ENCODE measurements at places on chromosomes 3 and 15.

- DNase-seq: no peak
Observed at GRCh38 chr3:55486101-55486856, 827 bp downstream of the WNT5A start.

GRCh38 chr3:58867621-58868020 is 182.2 kb downstream of the CFAP20DC start:
- DNase-seq: no peak

DNA sequence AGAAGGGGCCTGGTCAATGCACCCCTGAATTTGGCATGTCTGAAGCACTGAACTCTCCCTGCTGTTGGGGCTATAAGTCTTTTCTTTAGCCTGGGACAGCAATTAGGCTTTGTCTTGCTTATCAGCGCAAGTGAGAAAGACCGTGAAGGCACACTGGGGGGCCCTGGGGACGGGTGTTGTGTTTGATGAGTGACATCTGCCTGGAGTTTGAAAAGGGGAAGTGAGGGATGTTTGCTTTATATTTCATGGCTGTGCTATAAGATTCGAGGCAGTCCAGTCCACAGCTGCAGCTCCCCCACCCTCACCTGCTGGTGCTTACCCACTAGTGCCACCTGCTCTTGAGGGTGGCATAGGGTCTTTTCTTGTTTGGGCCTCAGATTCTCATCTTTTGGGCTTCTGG is 44.8 kb downstream of the CEMIP start:
- DNase-seq: no peak

- DNase-seq: no peak
Observed at GRCh38 chr3:14166877-14167603, 11.4 kb downstream of the XPC start.

DNA sequence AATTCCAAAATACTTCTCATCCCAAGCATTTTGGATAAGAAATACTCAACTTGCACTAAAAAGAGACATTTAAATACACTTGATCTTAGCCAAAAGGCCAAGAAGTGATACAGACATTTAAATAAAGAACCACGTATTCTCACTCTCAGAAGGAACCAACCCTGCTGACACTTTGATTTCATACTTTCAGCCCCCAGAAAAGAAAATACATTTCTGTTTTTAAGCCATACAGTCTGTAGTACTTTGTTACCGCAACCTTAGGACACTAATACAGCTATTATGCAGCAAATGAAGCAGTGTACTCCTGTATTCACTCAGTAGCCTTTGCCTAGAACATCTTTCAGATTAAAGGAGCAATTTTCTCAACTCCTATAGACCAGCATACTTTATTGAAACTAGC is 86.7 kb downstream of the TBC1D5 start:
- no peak for DNase-seq

DNA sequence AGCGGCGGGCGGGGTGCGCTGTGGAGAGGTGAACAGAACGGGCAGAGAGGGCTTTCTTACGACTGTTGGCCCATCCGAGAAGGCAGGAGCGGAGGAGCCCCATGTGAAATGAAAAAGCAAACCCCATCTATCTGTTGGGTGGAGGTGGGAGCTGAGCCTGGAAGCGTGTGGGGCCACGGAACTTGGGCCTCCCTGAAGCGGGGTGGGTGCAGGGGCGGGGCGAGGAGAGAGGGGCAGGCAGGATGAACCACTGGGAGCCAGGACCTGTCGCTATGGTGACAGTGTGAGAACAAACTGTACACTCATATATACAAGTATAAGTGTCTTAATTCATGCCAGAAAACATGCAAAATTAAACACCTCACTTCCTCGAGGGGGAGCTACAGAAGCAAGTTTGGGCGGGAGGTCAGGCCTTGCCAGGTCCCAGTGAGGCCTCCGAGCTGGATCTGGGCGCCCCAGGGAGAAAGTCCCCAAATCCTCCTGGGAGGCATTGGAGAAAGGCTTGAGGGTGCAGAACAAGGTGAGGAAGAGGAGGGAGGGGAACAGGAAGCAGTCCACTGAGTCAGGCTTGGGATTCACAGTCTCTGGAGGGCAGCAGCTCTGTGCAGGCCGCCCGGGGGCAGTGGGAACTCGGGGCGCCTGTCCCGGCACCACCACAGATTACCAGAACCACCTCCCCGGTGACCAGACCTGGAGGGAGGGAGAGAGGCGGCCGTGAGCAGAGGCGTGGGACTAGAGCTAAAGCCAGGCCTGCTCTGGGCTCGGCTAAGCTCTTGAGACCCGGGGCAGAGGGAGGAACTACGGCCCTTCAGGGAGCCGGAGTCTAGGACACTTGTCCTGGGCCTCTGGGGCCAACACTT is 34.8 kb downstream of the RBPMS2 start:
- peak; percentile 26 for DNase-seq

- no peak for DNase-seq
Observed at GRCh38 chr3:73653877-73654276, 29.1 kb upstream of the PDZRN3 start.

- no peak for DNase-seq
Observed at GRCh38 chr15:25052191-25052999, 97.6 kb downstream of the SNRPN start.

DNA sequence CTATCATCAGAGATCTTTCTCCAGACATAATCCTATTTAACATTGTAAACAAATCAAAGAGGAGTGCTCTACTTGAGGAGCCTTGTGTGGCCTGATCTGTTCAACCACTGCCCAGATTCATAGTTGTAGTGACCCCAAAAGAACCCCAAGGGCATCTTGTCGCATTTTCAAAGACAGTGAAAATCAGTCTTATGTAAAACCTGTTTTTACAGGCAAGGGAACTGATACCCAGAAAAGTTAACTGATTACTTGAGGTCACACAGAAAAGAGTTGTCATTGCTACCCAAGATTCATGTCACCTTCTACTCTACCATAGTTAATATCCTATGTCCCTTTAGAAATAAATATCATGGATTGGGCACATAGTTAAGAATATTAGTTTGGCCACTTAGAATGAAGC is 40.5 kb upstream of the ARPP21 start:
- DNase-seq: no peak

DNA sequence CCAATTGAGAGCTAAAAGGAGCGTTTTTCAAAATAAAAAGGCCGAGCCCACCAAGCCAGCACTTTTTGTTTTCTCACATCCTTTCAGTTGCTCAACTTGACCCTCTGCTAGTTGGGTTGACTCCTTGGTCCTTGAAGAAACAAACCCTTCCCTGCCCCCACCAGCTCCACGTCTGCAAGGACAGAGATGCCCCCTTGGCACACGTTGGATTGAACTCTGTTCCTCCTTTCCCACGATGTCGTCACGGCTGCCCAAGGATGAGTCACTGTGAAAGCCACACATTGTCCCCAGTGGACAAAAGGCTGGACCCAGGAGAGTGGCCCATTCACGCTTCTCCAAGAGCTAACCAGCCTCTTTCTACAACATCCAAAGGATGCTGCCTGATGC is 43.0 kb upstream of the SPATA12 start:
- peak; percentile 24 for DNase-seq
